RPMI7951 (cell line): ENCODE measurements at places on chromosomes 16 and 17. TPM values are rescaled to one million over a fixed set of nuclear protein-coding genes. Genes with fewer than 3 reads are reported as not detected.

The NPIPA7 gene
- 1.3 and 9.0 TPM in 2 replicates for total RNA-seq

The TBC1D3 gene
- total RNA-seq: not detected in 2 replicates

The CACNG1 gene
- total RNA-seq: not detected in 2 replicates

The PRR35 gene
- not detected in 2 replicates for total RNA-seq

The TP53TG3C gene
- 1.1 TPM in 1 of 2 replicates, not detected in the other for total RNA-seq

The MEFV gene
- total RNA-seq: 4.3 and 4.8 TPM in 2 replicates

The TBC1D3E gene
- total RNA-seq: not detected in 2 replicates

The C16orf86 gene
- 6.4 and 7.5 TPM in 2 replicates for total RNA-seq

The ZACN gene
- total RNA-seq: not detected in 2 replicates

DNA sequence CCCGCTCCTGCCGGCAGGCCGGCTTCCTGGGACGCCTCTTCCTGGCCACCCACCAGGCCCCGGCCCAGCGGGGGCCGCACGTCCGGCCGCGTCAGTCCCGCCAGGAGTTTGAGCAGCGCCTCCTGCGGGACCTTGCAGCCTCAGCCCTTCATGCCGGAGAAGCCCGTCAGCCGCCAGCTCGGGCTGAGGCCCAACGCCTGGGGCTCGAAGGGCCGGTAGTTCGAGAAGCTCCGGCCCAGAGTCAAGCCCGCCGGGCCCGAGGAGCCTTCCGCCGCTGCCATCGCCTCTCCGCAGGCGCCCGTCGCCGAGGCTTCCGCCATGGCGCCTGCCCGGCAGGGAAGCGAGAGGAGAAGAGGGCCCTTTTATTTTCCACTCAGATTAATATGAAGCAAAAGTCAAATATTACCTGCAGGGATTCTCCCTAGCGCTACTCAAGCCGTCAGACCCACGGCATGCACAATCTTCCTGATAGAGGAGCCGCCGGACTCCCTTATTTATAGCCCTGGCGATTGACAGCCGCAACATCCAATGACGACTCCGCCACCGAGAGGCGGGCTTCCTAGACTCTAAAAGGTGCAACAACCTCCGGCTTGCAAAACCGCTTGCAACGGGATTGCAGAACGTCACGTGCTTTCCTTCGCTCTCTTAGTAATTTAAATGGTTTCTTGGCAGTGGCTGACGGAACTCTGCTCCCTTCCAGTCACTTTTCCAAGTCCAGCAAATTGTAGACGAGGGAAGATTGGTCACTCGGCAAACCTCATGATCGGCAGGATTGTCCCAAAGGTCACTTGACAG, at the start of gene SEPHS2:
TSS of gene SEPHS2 (minus strand) at position 467 of the 795 bp plus-strand sequence. CDS start at position 320, 147 bp downstream.
- DNase-seq: peak; percentile 97

- no peak for DNase-seq
Observed at GRCh38 chr16:88320947-88321634, 61.7 kb upstream of the ZNF469 start.

DNA sequence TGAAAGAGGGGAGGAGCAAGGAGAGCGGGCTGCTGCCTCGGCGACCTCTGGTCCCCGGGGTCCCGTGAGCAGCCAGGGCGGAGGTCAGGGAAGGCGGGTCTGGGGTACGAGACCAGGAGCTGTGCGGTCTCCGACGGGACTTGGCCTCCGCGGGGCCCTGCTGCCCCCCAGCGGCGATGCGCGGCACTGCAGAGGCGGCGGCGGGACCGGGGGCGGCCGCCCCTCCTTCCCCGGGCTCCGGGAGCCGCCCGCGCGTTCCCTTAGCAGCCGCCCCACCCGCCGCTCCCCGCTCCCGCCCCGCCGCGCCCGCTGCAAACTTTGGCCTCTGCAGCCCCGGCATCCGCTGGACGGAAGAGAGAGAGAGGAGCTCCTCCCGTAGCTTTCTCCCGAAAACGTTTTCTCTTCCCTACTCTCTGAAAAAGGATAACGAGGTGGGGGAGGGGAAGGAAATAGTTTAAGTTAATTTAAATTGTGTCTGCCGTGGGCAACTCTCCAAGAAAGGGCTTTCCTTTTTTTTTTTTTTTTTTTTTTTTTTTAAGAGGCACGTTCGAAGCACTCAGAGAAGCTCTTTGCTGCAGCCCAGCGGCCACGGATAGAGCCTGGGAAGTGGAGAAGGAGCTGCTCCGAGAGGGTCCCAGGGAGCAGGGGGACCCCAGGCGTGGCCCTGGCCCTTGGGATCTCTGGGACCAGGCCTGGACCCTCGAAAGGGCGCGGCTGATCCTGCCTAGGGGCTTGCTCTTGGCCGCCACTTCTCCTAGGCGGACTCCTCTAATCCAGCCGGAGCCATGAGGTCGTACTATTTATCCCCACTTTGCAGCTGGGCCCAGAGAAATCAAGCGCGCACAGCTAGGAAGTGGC, 43.2 kb downstream of the C16orf82 start:
- peak; percentile 72 for DNase-seq

GRCh38 chr17:61536422-61536955, 54.5 kb downstream of the NACA2 start:
- DNase-seq: peak; percentile 34

- DNase-seq: no peak
Observed at GRCh38 chr16:75599452-75600277, 23.4 kb downstream of the ADAT1 start.

DNA sequence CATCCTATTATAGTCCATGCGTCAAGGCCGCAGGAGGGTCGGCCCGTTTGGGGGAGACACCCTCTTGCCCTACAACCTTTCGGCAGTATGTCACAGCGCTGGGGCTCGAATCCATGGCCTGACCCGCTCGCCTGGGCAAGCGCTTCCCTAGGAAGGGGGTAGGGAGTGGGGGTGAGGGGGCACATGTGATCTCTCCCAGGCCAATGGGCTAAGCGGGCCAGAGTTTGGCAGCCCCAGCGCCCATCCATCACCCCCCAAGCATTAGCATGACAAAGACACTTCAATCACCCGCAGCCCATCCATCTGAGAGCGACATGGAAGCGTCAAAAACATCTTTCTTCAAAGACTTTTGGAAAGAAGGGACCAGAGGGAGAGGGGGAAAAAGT, at the start of gene HOXB1:
TSS of gene HOXB1 (minus strand) at position 125 of the 386 bp plus-strand sequence. CDS start at position 18, 107 bp downstream.
- DNase-seq: no peak

DNA sequence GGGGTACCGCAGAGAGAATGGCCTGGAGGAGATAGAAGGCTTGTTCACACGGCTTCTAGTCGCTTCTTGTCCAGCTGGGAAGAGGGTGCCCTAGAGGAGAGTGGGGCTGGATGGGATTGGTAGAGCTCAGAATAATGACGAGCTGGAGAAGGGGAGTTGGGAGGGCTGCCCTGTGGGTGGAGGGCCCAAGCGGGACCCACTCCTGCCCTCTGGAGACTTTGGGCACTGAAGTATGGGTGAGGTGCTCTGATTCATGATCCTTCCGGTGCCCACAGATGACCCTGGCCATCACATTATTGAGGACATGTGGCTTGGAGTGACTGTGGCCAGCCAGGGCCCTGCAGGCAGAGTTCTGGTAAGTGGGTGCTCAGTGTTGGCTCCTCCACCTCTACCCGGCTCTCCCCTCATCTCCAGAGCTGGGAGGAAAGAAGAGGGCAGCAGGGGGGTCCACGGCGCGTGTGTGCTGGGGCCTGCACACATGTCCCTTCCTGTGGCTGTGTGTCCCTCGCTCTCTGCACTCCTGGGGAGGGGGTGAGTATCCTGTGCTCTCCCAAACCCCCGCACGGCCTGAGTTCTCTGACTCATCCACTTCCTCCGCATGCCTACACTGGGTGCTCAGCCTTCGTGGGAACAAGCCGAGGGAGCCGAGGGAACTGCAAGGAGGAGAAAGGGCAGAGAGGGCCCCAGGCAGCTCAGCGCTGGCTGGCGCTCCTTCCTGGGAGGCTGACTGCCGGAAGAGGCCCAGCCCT, 8.5 kb downstream of the ITGA3 start:
- DNase-seq: peak; percentile 99

- DNase-seq: no peak
Observed at GRCh38 chr17:79339321-79339720, 264.7 kb downstream of the ENGASE start.

DNA sequence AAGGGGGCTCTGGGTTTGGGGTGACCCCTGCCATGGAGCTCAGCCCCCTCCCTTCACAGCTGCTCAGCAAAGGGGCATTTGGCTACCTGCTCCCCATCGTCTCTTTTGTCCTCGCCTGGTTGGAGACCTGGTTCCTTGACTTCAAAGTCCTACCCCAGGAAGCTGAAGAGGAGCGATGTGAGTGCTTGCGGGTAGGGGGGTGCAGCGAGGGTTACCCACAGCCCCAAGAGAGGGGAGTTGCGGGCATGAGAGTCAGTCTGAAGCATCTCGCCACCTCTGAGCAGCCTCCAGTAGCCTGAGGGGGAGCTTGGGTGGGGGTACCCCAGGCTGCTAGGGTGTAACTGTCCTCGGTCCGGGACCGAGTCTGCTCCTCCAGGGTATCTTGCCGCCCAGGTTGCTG, 6.8 kb upstream of the TCAP start:
- DNase-seq: no peak

DNA sequence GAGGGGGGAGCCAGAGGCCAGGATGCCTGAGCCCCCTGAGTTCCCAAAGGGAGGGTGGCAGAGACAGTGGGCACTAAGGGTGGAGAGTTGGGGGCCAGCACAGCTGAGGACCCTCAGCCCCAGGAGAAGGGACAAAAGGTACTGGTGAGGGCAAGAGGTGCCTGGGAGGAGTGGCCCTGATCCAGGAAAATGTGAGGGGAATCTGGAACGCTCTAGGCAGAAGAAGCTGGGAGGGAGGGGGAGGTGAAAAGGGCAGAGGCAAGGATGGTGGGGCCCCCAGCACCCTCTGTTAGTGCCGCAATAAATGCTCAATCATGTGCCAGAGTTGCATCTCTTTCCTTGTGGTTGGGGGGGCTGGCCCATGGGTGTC, 1.1 kb downstream of the TCAP start:
- DNase-seq: no peak

DNA sequence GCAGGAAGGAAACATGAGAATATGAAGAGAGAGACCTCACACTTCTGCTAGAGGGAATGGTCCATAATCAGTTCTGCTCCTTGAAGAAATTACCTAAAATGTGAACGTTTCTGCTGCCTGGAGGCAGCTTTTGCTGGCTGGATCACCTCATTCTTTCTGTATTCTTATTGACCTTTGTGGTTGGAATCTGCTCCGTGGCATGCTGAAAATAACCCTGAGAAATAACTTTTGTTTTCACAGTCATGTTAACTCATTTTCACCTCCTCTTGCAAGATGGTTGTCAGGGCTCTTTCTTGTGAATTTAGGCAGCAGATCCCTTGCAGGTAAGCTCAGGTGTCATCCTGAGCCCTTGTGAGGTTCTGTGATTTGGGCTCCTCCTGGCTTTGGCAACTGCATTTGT, 70.2 kb downstream of the IRF8 start:
- DNase-seq: peak; percentile 32

GRCh38 chr17:50421308-50422051, 4.5 kb upstream of the ACSF2 start:
- DNase-seq: peak; percentile 22

DNA sequence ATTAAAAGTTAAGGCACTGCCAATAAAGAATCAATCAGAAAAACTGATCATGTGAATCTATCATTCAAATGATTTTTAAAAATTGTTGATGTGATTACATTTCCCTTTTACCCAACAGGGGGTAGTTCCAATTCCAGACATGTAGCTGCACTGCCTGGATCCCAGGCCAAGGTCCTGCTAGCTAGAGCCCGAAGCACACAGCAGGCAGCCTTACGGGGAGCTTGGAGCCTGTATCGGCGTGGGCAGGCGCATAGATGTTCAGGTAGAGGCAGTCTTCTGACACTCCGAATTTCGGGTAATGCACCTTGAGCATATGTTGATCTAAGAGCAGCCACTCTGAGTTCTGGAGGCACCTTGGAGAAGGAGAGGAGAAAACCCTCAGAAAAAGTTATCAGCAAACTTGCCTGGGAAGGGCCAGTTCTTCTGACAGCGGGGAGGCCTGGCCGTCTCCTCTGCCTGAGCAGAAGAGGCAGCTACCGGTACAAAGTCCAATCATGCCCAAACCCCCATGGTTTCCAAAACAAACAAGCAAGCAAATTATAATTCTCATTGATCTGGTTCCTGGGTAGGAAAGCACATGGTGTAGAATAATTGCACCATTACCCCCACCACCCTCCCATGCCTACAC, 3.6 kb downstream of the CES5A start:
- DNase-seq: no peak

- peak; percentile 57 for DNase-seq
Observed at GRCh38 chr17:58112970-58113631, 29.9 kb downstream of the DYNLL2 start.

GRCh38 chr16:14199624-14200023, 128.5 kb downstream of the MRTFB start:
- peak; percentile 8 for DNase-seq

- peak; percentile 11 for DNase-seq
Observed at GRCh38 chr17:57859601-57860413, 10.0 kb upstream of the MRPS23 start.

DNA sequence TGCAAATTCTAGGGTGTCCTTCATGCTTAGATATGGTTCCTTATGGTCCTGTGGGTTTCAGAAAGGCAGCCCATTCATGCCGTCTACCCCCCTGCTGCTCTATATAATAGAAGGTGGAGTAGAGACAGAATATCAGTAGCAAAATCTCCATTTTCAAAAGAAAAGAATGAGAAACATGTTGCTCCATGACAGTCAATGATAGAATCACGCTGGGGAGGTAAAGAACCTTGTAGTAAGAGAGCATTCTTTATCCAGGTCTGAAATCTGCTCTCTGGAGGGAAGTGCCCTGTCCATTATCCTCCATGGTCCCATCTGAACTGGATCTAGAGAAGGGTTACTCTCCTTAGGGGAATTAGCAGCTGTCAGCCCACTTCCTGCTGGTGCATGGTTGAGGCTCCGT, 272.8 kb downstream of the WWOX start:
- no peak for DNase-seq

DNA sequence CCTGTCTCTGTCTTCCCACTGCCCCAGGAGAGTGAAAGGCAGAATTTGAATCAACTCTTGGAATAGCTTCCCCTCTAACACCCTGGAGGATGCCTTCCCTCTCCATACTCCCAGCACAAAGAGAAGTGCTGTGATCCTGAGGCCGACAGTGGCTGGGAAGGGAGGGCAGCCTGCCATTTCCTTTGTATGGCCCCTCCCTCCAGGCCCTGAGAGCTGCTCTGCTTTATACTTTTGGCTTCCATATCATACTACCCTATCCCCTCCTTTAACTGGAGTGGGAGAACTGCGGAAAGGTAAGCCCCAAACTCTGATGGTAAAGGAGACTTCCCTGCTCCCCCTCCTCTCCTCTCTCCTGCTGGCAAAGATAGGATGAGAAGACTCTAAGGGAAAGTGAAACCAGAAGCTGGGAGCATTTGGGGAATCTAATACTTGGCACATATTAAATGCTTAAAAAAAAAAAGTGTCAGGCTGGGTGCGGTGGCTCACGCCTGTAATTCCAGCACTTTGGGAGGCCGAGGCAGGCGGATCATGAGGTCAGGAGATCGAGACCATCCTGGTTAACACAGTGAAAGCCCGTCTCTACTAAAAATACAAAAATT, 4.1 kb upstream of the MED24 start:
- DNase-seq: peak; percentile 63

- no peak for DNase-seq
Observed at GRCh38 chr17:39996800-39997199, 16.2 kb downstream of the PSMD3 start.

GRCh38 chr17:72349491-72349995, 228.7 kb downstream of the SOX9 start:
- no peak for DNase-seq

- DNase-seq: no peak
Observed at GRCh38 chr16:27969574-27969973, 93.9 kb downstream of the GSG1L start.

- peak; percentile 80 for DNase-seq
Observed at GRCh38 chr16:82031116-82032084, 3.7 kb upstream of the HSD17B2 start.

GRCh38 chr16:2883458-2883908, 468 bp downstream of the FLYWCH2 start:
- DNase-seq: peak; percentile 14
